ENCODE measurements at places on chromosomes 7 and 10.

DNA sequence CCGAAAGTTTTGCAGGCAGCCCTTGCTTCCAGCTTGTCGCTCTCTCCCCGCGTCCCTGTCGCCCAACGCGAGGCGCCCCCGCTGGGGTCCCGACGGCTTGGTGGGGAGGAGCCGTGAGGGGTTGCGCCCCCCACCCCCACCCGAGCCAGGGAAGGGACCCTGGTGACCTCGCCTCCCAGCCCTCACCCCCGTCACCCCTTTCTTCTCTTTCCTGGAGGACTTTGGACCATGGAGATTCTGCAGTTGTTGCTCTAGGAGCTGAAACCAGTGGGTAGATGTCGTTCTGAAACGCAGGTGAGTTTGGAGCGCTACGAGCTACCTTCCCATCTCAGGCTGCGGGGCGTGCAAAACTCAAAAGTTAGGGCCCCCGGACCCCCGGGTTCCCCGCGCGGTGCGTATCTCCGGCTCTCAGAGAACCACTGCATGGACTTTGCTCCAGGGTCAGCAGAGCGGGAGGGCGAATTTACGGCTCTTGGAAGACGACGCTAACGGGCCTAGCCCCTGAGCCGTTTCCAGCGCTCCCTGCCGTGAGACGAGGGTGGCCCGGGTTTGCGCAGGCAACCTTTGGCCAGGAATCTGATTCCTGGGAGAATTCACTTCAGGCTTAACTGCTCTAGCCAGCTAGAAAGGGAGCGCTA, 684 bp upstream of the ATXN7L1 start:
- peak; percentile 48 for DNase-seq

DNA sequence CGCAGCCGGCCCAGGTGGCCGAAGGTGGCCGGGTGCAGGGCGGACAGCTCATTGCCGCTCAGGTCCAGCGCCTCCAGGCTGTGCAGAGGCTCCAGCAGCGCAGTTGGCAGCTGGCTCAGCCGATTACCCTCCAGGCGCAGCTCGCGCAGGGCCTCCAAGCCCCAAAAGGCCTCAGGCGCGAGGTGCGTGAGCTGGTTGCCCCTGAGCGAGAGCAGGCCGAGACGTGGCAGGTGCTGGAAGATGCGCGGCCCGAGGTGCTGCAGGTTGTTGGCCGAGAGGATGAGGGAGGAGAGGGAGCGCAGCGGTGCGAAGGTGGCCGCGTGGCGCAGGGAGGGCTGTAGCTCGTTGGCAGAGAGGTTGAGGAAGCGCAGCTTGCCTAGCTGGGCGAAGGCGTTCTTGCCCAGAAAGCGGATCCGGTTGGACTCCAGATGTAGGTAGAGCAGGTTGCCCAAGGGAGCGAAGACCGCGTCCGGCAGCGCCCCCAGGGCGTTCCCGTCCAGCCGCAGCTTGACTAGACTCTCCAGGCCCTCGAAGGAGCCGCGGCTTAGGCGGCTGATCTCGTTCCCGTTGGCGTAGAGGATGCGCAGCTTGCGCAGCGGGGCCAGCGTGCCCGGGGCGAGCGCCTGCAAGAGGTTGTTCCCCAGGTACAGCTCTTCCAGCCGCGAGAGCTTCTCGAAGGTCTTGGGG, 923 bp downstream of the TRIL start:
- peak; percentile 24 for DNase-seq

DNA sequence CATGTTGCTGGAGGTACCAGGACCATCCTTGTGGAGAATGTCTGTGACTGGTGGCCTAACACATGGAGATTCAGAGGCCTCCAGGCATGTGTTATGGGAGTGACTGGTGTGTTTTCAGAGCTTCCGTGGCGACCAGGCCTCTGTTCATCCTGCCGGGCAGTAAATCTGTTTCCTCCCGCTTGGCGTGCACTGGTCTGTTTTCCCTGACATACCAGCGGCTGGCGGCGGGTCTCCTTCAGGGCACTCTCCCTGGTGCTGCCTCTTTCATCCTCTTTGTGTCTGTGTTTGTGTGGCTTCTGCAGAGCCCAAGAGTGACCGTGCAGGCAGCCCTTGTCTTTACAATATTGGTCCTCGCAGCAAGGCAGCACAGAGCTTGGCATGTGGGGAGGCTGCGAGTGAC, 385.1 kb upstream of the MKI67 start:
- DNase-seq, result no peak

- no peak for DNase-seq
These were observed 6.5 kb downstream of the WDR91 start for GRCh38 chr7:135204876-135205275.

GRCh38 chr10:74557098-74557497, 269.3 kb upstream of the KAT6B start:
- DNase-seq, result no peak

DNA sequence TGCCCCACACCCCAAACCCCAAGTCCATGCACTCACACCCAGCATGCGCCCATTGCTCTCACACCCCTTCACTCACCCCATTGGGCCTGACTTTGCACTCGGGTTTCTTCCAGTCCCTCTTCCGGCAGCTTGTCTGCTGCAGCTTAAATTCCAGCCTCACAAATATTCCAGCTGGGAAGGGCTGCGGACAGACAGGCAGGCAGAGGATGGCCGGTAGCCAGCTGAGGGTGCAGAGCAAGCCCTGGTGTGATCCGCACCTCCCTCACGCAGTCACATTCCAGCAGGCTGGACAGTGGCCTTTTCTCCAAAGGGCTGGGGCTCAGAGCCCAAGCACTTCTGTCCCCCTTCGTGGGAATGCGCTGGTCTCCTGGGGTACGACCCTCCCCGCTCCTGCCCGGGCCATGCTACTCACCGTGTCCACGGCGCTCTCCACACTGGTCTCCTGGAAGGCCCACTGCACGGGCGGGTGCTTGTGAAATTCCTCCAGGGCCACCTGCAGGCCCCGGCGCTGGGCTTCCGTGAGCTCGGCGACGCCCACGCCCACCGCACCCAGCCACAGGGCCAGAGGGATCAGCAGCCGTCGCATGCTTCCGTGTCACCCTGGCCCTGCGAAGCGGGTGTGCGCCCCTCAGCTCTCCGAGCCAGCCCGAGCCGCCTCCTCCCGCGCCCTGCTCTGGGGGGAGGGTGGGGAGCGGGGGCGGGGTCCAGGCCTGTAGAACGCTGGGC, 1.2 kb downstream of the RARRES2 start:
- peak; percentile 67 for DNase-seq

DNA sequence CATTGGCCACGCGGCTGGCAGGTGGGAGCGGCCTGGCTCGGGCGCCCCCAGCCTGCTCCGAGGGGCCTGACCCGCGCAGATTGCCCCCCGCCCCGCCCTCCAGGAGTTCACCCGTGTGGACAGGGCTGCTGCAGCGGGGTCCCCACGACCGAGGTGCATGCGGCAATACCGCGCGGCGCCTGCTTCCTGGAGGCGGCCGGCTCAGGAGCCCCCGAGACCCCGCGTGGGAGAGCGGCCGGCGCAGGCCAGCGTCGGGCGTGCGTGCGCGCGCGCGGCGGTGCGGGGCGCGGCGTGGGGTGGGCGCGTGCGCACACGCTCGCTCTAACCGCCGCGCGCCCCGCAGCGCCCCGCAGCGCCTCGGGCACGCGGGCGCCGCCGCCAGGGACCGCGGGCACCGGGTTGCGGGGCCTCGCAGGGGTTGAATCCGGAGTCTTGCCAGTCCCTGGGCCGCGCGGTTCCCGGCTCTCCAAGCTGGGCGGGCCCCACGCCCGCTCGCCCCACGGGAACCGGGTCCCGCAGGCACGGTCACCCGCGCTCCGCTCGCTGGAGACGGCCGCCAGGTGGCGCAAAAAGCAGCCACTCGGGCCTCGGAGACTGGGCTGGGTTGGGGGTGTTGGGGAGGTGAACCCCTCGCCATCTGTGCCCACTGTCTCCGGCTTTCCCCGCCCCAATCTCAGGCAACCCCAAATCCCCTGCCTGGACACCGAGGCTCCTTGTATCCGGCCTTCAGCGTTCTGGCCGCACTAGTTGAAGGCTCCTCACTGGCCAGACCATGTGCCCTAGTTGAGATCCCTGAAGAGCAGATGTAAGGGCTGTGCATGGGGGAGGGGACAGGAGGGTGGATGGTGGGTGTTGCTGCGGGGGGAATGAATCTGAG, 1.3 kb upstream of the ACHE start:
- DNase-seq, result peak; percentile 71

GRCh38 chr7:94492601-94493000, 17.0 kb upstream of the CASD1 start:
- no peak for DNase-seq

DNA sequence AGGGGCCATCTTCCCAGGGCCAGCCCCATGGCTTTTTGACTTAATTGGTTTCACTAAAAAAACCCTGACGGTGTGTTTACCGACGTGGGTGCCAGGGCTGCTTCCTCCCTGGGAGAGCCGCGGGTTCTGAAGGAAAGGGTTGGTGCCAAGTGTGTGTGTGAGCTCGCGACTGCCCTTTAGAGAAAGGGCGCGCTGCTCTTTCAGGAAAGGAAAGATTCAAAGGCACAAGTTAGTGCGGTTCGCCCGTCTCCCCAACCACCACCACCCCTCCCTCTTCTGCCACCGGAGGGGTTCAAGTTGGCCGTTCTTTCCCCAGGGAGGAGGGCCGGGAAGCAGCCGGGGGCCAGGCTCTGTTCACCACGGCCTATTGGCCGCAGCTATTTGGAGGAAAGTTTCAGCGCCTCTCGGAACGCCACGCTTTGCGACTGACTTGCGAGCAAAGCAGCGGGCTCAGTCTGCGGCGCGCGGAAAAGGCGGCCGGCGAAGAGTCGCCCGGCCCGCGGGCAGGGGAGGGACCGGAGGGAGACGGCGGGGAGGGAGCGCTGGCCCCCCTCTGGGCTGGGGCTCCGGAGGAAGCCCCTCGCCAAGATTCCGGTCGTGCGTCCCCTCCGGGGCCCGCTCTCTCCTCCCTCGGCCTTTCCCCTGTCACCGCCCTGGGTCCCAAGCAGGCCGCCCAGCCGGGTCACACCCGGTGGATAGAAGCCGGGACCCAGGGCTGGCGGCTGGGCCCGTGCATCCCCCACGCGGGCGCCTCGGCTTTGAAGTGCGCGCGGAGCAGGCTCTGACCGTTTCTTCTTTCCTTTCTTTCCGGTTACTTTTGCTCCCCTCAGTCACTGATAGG, 165.9 kb upstream of the PPP1R3A start:
- peak; percentile 39 for DNase-seq

GRCh38 chr10:24848195-24848594, 104.2 kb downstream of the PRTFDC1 start:
- no peak for DNase-seq

DNA sequence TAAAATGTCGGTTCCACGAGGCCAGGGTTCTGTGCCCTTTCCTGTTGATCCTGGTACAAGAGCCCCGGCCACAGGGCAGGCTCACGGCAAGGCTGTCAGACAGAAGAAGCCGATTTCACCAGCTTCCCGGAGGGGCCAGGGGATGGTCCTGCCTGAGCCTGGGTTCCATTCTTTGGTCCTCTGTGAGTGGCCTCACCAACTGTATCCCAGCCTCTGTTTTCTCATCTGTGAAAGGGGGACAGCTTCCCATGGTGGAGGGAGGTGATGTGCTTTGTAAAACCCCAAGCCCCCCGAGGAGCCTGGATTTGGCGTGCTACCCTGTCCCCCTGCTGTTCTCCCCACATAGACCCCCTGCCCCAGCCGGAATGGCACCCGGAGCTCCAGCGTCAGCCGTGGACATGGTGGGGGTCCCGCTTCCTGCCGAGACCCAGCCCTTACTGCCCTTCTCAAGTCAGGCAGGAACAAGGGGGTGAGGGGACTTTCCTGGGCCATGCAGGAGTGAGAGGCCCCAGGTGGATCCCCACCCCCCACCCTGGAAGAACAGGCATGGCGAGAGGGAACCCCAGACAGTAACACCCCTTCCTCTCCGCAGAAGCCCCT, 28.3 kb upstream of the ELFN1 start:
- DNase-seq, result no peak

DNA sequence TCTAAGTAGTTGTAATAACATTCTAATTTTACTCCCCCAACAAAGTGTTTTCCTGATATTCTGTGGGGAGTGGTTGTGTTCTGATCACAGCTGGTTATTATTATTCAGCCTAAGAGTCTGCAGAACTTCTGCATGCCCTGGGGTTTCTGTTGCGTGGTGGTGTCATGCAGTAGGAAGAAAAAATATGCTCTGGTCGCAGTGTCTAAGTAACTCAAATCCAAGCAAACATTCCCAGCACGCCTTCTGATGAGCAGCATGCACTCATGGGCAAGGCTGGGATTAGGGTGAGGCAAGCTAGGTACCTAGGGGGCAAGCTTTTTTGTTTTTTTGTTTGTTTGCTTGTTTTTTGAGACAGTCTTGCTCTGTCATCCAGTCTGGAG, 112.8 kb upstream of the KMT2E start:
- peak; percentile 26 for DNase-seq

- peak; percentile 66 for DNase-seq
These were observed 42.7 kb downstream of the LRRC18 start for GRCh38 chr10:48896756-48897440.

- no peak for DNase-seq
These were observed 115.4 kb downstream of the TEX36 start for GRCh38 chr10:125567529-125567928.

DNA sequence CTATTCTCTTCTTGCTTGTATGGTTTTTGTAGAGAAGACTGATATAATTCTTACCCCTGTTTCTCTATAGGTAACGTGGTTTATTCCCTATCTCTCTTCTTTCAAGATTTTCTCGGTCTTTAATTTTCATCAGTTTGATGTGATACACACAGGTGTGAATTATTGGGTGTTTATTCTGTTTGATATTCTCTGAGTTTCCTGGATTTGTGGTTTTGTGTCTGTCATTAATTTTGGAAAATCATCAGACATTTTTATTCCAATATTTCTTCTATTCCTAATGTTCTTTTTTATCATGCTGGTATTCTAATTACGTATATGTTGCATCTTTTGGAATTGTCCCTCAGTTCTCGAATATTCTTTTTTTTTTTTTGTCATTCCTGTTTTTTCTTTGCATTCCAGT, 225.0 kb upstream of the CSTF2T start:
- no peak for DNase-seq

- no peak for DNase-seq
These were observed 647.5 kb upstream of the IGFBP3 start for GRCh38 chr7:46568420-46569132.

DNA sequence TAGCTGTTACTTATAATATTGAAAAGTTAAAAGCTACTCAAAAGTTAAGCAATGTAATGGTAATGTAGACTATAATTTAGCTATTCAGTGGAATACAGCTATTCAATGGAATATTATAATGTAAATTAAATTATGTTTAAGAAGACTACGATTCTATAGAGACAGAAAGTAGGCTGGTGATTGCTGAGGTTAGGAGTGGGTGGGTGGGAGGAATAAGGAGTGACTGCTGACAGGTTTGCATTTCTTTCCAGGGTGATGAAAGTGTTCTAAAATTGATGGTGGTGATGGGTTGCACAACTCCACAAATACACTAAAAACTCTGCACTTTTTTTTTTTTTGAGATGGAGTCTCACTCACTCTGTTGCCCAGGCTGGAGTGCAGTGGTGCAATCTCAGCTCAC, 21.4 kb downstream of the DENND2A start:
- DNase-seq, result no peak

GRCh38 chr10:86770412-86770960, 14.1 kb downstream of the BMPR1A start:
- peak; percentile 32 for DNase-seq

DNA sequence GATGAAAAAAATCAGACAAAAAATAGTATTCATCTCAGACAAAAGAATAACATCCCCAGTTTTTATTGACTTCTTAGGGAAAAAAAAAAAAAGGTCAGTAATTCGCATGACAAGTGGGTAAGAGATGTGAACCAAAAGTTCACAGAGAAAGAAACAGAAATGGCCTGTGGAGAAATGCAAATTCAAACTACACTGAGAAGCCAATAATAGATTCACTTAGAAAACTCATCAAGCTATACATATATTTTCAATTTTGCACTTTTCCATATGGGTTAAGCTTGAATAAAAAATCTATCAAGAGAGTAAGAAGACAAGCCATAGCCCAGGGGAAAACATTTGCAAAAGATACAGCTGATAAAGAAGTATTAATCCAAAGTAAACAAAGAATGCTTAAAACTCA, 28.0 kb downstream of the HERC4 start:
- no peak for DNase-seq

- DNase-seq, result peak; percentile 15
These were observed 136.8 kb upstream of the CDCA7L start for GRCh38 chr7:22082553-22082885.

Data from AG20443 (cell line).